Hematopoietic multipotent progenitor cell treated with erythropoietin and hydrocortisone succinate and interleukin-3 and kit ligand, for 4 days (in vitro differentiated cells): ENCODE measurements at places on chromosomes 12 and 14.

DNA sequence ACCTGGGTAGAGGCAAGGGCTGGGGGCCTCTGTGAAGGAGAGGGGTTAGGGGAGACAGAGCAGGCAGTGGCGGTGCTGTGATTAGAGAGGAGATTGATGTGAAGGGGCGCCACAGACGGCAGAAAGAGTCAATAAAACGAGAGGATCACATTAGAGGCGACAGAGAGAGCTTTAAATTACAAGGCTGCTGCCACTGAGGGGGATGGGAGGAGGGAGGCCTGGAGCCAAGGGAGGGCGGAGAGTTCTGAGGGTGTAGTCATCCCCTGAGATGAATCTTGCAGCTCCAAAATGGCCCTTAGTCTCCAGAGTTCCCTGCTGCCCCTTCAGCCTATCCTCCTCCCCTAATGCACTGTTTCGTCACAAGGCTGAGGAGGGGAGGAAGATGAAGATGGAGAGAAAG lies 12.8 kb downstream of the ZFHX2 start:
- DNase-seq, result no peak

DNA sequence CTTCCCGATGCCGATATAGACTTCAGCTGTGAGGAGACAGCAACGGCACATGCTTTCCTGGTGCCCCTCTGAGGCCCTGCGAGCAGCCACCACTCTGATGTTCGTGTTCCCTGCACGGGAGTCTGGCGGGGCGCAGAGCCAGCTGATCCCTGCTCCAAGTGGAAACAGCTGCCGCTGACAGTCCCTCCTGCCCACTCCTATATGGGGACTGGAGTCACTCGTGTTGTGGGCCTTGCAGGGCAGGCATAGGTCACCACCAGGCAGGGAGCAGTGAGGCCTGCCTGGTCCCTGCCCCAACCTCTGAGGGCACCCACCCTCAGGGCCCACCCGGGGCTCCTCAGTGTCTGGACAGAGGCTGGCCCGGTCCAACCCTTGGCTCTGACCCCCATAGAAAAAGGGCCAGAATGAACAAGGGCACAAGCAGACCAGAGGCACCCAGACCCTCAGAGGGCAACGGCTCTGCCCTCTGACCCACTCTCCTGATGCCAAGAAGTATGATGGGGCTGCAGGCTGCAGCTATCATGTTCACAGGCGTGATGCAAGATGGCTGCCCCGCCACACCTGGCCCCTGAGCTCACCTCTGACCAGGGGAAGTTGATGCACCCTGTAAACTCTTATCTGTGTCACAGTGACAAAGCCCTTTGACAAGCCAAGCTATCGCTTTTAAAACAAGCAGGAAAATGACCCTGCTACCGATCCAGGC lies 181.6 kb downstream of the CALM1 start:
- DNase-seq, result no peak

DNA sequence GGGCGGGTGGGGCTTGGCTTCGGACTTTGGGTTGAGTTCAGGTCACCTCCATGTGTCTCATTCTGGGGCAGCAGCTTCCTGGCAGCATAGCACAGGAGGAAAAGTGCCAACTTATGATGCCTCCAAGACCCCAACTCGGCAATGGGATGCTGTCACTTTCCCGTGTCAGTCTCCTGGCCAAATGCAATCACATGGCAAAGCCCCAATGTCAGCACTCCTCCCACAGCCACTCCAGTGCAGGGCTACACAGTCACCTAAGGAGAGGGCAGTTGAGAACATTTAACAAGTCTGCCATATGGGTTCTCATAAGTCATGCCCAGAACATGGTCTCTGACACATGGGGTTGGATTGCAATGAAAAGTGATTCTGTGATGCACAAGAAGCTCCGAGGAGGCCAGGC lies 26.7 kb downstream of the ELK3 start:
- DNase-seq, result no peak

DNA sequence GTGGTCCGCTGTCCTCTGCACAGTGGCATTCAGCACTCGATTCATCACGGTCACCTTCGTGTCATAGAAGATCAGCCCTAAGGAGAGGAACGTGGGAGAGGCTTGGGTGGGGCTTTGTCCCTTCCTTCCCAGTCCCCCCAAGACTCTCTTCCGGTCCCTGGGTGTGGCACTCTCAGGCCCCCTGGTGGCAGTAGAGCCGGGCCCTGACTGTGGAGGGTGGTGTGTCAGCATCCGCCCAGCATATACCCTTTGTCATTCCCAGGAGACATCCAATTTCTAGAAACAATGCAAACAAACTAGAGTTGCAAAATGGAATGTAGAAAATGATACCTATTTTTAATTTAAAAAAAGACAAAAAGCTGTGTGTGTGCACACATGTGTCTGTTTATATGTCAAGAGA lies 45.0 kb downstream of the TRAFD1 start:
- DNase-seq, result peak; percentile 65

DNA sequence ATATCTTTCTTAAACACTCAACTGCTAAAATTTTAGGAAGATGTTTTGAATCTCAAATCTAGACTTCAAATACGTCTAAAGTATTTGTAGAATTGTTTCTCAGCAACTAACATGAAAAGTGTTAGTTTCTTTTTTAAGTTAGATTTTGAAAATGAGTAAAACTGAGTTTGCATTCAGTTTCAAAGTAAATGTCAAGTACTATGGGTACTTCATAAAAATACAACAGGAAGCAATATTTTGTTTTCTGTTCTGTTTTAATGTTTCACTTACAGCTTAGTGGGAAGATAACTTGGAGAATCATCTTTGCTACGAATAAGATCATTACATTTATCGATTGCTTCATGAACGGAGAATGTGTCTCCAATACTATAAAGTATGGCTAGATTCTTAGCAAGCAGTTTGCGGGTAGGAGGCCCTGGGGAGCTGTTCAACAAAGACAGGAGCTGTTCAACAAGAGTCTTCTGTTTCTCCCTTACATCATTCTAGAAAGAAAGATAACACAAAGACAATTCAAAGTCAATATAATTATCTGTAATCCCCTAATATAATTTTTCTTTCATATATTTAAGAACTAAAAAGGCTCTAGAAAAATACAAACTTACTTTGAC lies 20.2 kb downstream of the HEATR5A start:
- no peak for DNase-seq

DNA sequence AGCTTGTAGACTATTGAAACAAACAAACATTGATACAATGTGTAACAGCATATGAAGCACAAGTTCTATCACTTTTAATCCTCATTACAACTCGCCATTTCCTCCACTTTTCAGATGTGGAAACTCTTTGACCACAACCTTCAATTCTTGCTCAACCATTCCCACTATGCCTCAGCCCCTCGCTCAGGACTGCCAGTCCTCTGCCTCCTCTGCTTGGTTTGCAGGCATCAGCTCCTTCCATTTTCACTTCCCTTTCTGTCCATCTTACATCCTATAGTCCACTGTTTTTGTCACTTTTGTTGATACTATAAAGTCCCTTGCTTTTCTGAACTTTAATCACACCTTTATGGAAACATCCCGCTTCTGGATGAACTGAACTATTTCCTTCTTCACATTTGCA lies 28.2 kb upstream of the CD27 start:
- DNase-seq, result peak; percentile 61

- peak; percentile 63 for DNase-seq
These were observed 1.5 kb downstream of the PRDM4 start for GRCh38 chr12:107759410-107759809.

GRCh38 chr12:128783129-128783574 lies 40.6 kb downstream of the SLC15A4 start:
- no peak for DNase-seq

DNA sequence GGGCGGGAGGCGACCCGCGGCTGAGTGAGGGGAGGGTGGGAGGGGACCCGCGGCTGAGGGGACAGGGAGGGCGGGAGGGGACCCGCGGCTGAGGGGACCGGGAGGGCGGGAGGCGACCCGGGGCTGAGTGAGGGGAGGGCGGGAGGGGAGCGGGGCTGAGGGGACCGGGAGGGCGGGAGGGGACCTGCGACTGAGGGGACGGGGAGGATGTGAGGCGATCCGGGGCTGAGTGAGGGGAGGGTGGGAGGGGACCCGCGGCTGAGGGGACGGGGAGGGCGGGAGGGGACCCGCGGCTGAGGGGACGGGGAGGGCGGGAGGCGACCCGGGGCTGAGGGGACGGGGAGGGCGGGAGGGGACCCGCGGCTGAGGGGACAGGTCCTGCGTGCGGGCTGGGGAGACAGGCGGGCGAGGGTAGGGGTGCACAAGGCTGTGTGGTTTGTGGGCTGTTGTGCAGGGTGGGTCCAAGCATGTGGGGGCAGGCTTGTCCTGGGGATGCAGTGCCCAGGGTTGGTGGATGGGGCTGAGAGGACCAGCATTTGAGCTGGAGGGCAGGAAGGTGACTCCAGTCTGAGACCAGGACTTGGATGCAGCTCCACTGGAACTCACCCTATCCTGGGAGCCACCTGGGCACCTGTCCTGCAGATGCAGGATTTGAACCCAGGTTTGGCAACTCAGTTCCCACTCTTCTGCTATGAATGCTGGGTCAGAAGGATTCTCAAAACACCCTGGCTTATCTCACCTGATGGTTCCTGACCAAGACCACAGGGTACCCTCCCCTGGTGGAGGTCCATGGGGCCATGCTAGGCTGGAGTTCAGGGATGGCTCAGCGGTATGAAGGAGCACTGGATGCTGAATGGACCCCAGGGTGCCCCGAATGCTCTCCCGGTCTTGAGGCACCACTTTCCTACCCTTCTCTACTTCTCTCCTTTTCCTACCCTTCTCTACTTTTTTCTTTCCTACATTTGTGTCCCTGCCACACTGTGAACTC lies 9.4 kb downstream of the PLD4 start:
- peak; percentile 25 for DNase-seq
